ENCODE measurements at places on chromosomes 1 and 21.

- DNase-seq, result no peak
Observed at GRCh38 chr1:62304515-62304914, 14.7 kb downstream of the KANK4 start.

- no peak for DNase-seq
Observed at GRCh38 chr1:38268226-38268625, 221.6 kb upstream of the POU3F1 start.

DNA sequence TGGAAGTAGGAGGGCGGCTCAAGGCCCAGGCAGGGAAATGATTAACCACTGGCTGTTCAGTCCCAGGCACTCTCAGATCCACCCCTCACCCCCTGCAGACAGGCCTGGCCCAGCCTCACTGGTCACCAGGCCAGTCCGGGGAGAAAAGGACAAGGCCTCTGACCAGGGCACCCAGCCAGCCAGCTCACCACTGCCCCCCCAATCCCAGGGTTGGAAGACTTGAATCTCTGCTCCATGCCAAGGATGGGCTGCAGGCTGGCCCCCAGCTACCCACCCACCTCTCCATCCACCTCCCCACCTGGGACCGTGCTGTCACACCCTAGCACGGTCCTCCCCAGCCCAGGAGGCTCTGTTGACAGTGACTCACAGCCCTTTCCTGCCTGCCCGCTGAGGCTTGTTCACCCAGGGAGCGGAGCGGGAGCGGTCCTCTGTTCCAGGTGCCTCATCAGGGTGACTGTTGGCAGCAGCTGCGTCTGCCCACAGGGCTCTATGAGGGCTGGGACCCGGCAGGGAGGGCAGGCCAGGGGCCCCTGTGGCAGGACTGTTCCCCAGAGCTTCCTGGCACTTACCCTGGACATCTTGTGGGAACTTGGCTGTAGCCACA, 2.2 kb downstream of the LAD1 start:
- DNase-seq, result no peak

- no peak for DNase-seq
Observed at GRCh38 chr1:36203554-36204346, 20.5 kb upstream of the THRAP3 start.

GRCh38 chr1:203324105-203325025, 19.0 kb downstream of the BTG2 start:
- DNase-seq, result peak; percentile 41

DNA sequence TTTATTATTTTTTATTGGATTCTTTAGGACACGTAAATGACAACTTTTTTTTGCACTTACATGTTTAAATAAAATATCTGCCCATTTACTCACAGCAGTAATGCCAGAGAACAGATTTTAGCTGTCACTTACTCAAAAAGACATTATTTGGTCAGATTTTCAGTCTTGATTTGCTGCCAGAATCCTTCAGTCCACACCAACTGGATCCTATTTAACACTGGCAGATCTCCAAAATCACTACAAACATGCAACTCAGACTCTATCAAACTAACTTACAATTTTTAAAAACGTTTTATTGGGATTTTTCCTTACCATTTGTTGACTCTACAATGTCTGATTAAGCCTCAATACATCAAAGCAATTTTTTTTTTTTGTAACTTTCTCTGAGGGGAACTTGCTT, 11.1 kb downstream of the ATP6V1G3 start:
- no peak for DNase-seq

DNA sequence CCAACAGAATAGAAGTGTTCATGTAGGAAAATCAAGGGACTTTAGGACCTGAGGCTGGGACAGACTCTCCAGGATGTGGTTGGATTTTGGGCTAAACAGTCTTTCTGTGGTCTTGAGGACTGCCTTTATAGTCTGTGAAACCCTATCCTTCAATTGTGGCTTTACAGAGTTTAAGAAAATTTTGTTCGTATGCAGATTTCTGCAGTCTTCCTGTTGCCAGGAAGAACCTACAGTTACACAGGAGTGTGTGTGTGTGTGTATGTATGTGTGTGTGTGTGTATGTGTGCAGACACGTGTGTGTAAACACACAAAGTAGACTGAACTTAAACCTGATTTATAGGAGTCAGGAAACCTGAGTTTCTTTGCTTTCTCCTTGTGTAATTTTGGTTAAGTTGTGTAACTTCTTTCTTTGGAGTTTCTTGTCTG, 22.8 kb downstream of the NEK7 start:
- DNase-seq, result no peak
